ENCODE measurements at places on chromosomes 4 and X.

DNA sequence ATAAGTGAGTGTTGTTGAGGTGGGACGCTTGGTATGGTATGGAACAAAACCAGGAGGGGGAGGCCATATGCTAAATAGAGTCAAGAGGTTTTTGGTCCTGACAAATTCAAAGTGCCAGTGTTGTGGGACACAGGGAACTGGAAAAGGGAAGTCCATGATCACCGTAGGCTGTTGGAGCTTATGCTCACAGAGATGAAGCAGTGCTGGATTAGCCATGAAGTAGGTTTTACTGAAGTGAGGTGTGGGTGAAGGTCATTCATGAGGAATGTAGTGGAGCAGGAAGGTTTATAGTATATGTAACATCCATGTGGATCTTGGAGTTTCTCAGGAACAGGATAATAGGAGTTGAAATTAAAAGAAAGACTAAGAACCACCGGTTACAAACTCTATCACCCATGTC lies 256.1 kb upstream of the PITX2 start:
- DNase-seq, result no peak

- no peak for DNase-seq
These were observed 35.1 kb downstream of the PRIMPOL start for GRCh38 chr4:184684491-184685189.

GRCh38 chr4:151169223-151169622 lies 69.8 kb downstream of the RPS3A start:
- peak; percentile 72 for DNase-seq

- no peak for DNase-seq
These were observed 158.1 kb downstream of the ATP10D start for GRCh38 chr4:47642985-47643760.

DNA sequence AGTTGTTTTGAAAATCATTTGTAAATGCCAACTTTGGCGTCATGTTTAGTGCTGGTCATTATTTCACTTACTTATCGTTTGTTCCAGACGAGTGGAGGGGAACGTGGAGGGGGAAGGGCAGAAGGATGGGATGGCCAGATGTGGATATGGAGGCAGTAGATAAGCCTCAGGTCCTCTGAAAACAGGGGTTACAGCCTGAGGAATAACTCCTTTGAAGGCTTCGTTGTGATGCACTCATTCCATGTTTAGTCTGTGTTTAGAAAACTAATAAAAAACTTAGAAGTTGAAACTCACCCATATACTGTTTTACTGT lies 1.1 kb downstream of the MOB1B start:
- DNase-seq, result peak; percentile 20

All from testis (tissue), 5 donors.